Activated CD4-positive, alpha-beta T cell treated with anti-CD3 and anti-CD28 coated beads for 36 hours (primary cell): ENCODE measurements at places on chromosomes 2 and 18. TPM values are rescaled to one million over a fixed set of nuclear protein-coding genes. Genes with fewer than 3 reads are reported as not detected.

RNPEPL1 gene
- 43.8 TPM for total RNA-seq

TRABD2A gene
- total RNA-seq: 37.2 TPM

PPP1R1C gene
- not detected for total RNA-seq

DYTN gene
- not detected for total RNA-seq

RPS27A gene
- total RNA-seq: 674 TPM

DES gene
- total RNA-seq: not detected
